T-helper 2 cell treated with Interferon-gamma antibody and Interleukin-4, amounts not matched to agents 100 ng/mL and 5 ng/mL, for 36 hours (primary cell): ENCODE measurements at places on chromosomes 2 and 18. TPM values are rescaled to one million over a fixed set of nuclear protein-coding genes. Genes with fewer than 3 reads are reported as not detected.

The DNER gene
- not detected in 2 replicates for total RNA-seq

The SUPT7L gene
- total RNA-seq = 34.0 and 34.5 TPM in 2 replicates

The CAPN14 gene
- 0.20 and 0.27 TPM in 2 replicates for total RNA-seq

The COLEC11 gene
- 0.27 TPM in 1 of 2 replicates, not detected in the other for total RNA-seq

The CIDEA gene
- not detected in 2 replicates for total RNA-seq

The NFATC1 gene
- total RNA-seq = 37.9 and 39.7 TPM in 2 replicates

The LIMS3 gene
- total RNA-seq = 0.20 and 0.66 TPM in 2 replicates

The KLHL30 gene
- total RNA-seq = not detected in 2 replicates

The INHBB gene
- total RNA-seq = 0.09 TPM in 1 of 2 replicates, not detected in the other

The PRSS56 gene
- total RNA-seq = not detected in 2 replicates

The DTNA gene
- total RNA-seq = 0.25 TPM in 1 of 2 replicates, not detected in the other

The FAM168B gene
- 58.3 and 58.4 TPM in 2 replicates for total RNA-seq

The EML6 gene
- total RNA-seq = 0.32 and 0.89 TPM in 2 replicates

The CYTIP gene
- total RNA-seq = 195 and 203 TPM in 2 replicates
